NB4 (cell line): ENCODE measurements at places on chromosomes 7 and 10.

GRCh38 chr10:124367414-124367813, 51.3 kb downstream of the OAT start:
- no peak for DNase-seq

DNA sequence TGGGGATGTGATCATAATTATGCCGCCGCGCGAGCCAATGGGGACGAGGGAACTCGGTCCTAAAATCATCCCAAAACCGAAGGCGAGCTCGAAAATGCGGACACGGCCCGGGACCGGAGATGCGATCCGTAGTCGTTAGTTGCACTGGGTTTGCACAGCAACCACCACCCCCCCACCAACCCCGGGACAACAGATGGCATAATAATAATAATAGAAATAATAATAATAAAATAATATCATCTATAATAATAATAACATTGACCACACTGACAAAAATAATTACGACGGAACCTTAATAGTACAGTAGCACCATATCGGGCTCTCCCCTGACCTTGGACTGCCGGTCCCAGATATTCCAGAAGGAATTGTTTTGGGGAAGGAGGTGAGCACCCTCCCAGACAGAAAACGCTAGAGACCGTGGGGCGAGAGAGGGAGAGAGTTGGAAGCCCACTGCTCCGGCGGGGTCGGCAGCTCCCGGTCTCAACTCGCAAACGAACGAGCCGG, 1.1 kb upstream of the EMX2 start:
- no peak for DNase-seq

GRCh38 chr7:6338551-6339274, 66.3 kb upstream of the CYTH3 start:
- no peak for DNase-seq

- DNase-seq = no peak
Measured at GRCh38 chr7:3767917-3768777, 467.1 kb downstream of the SDK1 start.

GRCh38 chr10:549391-549790, 140.1 kb downstream of the DIP2C start:
- DNase-seq = no peak

- DNase-seq = no peak
Measured at GRCh38 chr7:112138938-112139337, 67.3 kb downstream of the DOCK4 start.

DNA sequence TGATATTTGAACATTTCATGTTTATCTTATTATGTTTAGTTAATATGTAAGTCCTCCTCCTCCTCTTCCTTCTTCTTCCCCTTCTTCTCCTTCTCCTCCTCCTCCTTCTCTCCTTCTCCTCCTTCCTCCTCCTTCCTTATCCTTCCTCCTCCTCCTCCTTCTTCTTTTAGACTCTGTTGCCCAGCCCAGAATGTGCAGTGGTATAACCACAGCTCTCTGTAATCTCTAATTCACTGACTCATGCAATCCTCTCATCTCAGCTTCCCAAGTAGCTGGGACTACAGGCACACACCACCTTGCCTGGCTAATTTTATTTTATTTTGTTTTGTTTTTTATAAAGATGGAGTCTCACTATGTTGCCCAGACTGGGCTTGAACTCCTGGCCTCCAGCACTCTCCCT, 83.4 kb upstream of the ODAD2 start:
- DNase-seq = no peak

DNA sequence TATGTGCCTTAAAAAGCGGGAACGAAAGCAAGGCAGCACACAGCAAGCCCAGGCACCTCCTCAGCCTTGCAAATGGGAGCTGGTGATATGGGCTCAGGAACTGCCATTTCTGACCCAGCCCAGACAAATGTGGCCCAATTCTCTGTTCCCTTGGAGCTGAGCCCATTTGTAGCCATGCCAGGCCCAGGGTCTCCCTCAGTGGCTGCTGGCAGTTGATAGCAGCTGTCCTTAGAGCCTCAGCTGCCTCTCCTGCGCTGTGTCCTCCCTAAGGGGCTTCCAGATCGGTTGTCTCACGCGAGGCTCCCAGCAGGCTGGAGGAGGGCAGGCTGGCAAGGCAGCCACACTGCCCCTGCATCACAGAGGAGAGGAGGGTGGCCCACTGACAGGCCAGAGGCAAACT, 275.8 kb downstream of the KCNMA1 start:
- no peak for DNase-seq

DNA sequence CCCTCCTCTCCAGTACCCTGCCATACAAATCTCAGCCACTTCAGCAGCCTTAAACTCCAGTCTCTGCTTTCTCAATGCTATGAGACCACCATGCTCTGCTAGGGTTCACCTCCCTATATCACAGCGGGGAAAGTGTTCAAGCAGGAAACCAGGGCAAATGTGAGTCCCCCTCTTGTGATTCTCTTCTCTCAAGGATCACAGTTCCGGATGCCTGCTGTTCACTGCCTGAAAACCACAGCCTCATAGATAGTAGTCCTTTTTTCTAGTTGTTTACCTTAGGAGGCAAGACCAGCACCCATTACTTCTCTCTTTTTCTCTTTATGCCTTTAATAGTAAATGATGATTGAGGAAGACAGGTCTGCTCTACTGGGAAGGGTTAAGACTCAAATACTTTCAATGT, 100.8 kb downstream of the SGMS1 start:
- no peak for DNase-seq

- no peak for DNase-seq
Measured at GRCh38 chr7:82266081-82266480, 177.5 kb downstream of the CACNA2D1 start.

- no peak for DNase-seq
Measured at GRCh38 chr10:18179891-18180290, 39.7 kb downstream of the CACNB2 start.

DNA sequence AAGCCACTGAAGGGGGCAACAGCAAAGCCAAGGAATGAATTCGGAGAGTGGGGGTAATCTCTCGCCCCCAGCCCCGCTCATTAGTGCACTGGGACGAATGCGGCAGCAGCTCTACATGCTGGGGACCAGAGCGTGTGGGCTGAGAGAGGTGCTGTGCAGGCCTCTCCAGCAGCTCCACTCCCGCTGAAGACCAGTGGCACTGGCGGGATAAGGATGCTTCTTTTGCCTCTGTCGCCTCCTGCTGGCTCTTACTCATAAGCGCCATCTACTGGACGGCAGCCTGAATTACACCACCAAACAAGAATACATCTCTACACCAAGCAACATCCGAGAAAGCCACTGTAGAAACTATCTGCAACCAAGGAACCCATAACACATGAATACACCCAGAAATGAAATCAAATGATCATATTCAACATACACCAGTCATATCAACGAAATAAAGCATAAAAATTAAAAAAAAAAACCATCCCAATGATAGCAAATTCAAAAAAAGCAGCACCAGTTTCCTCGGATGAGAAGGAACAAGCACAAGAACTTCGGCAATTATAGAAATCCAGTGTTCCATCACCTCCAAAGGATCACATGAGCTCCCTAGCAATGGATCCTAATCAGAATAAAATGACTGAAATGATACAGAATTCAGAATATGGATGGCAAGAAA, 79.0 kb upstream of the TMEM168 start:
- peak; percentile 78 for DNase-seq

DNA sequence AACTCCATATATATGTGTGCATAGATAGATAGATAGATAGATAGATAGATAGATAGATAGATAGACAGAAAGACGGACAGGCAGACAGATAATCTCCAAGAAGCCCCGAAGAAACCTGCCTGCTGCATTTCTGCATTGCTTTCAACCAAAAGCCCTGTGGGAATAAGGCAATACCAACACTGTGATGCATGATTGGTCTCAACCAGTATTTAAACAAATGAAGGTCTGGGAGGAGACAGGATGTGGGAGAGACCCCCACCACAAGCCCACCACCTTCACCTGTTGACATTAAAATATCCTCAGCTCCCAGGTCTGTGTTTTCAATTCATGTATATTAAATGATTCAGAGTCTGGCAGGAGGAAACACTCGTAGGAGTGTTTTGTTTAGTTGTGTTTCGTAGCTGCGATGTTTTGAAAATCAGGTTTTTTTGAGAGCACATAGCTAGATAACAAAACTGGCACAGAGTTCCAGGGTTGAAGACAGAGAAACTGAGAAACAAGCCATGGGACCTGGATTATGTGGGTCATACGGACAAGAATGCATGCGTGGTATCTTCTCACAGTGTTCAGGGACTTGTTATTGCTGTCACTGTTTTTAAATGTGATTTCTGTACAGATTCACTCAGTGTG, 200.7 kb upstream of the AHR start:
- DNase-seq = no peak

GRCh38 chr10:100976906-100977305, 7.6 kb downstream of the SEMA4G start:
- no peak for DNase-seq

DNA sequence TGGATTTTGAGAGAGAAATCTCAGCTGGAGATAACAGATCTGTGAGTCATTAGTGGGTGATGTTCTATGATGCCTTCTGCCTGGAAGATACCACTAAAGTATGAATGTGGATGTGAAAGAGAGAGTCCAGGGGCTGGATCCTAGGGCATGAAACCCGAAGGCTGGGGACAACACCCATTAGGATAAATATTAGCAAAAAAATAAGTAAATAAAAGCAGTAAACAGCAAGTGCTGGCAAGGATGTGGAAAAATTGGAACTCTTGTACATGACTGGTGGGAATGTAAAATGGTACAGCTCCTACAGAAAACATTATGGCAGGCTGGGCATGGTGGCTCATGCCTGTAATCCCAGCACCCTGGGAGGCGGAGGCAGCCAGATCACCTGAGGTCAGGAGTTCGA, 16.6 kb upstream of the MGMT start:
- no peak for DNase-seq

DNA sequence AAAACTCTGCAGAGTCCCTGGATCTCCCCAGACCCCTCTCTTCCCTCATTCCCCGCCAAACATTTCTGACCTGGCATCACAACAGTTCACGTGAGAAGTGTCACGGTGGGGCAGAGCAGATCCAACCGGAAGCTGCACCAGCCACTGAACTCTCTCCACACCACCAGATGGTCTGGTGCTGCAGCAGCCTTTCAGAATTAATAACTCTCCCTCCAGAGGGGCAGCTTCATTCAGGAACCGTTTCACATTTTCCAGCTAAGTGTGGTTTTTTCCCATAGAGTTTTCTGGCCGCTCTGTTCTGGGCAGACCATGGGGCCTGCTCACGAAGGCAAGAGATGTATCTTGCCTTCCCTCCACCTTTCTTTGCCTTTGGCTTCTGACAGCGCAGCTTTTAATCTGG, 486.7 kb upstream of the GALNT17 start:
- no peak for DNase-seq

GRCh38 chr7:72219500-72219899, 192.6 kb downstream of the CALN1 start:
- no peak for DNase-seq

DNA sequence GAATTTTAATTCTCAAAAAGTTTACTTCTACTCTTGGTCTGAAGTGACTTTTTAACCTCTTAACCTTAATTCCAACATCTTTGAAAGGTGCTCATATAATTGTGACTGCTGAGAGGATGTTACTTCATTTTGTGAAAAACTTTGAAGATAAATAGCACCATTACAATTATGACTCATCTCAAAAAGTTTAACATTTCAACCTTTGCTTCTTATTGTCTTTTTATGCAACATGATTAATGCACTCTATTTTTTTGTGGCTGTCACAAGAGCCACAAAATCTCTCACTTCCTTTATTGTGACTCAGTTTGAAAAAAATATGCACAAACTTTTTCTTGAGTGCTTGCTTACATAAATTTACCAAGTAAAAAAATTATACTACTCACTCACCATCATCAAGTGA, 383.1 kb downstream of the LRRTM3 start:
- no peak for DNase-seq

GRCh38 chr7:11170175-11170574, 196.5 kb downstream of the PHF14 start:
- DNase-seq = no peak

DNA sequence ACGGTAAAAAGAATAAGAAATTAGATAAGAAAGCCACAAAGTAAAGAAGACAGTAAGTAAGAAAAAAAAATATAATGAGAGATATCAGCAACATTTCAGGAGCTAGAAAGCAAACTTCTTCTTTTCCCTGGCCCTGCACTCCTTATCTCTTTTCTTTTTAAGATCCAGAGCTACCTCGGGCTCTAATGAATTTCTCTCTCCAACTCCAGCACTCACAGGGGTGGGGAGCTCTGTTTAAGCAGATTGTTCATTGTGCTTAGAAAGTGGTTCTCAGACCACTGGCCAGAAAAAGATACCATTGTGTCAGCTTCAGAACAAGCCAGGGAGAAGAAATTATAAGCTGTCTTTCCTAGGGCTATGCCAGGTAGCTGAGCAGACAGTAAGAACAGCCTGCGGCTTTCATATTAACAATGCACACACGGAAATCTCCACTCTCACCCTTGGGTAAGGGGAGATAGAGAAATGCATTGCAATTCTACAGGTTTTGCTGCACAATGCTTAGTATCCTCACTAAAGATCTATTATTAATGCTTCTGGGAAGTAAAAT, 19.3 kb downstream of the OR2F1 start:
- DNase-seq = no peak

GRCh38 chr7:155251831-155252230, 45.8 kb upstream of the INSIG1 start:
- no peak for DNase-seq

GRCh38 chr10:132397671-132398565, 918 bp downstream of the PWWP2B start:
- peak; percentile 86 for DNase-seq

DNA sequence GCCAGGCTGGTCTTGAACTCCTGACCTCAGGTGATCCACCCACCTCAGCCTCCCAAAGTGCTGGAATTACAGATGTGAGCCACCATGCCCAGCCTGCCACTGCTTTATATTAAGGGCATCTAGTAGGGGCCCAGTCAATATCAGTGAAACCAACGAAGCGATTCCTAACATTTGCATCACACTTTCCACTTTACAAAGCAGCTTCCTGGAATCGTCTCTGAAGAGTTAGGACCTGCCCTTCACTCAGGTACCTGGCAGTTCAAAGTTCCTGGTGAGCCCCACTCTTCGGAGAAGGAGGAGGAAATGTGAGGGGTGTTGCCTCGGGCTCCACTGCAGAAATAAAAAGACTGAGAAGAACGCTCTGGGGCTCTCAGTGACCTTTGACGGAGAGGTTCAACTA, 31.1 kb upstream of the EZH2 start:
- DNase-seq = no peak

- no peak for DNase-seq
Measured at GRCh38 chr7:111697771-111698170, 135.5 kb upstream of the IMMP2L start.

DNA sequence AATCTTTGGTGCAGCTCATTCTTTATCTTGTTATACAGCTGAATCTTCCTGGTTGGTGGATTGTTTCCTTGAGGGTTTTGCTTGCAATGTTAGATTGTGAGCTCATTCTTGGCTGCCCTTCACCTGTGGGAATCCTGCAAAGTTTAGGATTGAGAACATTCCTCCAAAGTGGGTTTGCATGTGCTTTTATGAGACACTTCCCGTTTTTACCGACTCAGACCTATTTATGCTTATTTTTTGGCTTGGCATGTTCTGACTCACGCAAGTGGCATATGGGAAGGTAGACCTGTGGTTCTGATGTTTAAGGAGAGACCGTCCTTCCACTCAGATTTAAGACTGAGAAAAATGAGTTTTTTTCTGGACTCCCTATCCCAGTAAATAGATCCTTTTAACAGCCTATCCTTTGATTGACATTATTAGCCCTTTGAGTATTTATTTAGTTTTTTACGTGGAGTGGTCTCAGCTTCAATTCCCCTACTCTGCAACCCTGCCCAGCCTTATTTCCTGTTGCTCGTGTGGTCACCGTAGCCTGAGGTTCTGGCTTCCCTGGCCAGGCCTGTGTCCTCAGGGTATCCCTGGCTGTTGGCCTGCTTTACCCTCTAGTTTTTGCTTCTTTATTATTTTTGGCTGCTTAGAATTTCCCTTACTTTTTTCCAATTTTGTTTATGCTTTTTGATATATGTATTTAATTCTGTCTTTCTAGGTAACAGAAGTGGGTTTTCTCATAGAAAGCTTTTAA, 13.4 kb upstream of the PRF1 start:
- DNase-seq = no peak
